GM13976 (cell line): ENCODE measurements at places on chromosomes 4 and X.
A peak's percentile ranks its signal among the peaks of the same experiment; 100 is the strongest.

DNA sequence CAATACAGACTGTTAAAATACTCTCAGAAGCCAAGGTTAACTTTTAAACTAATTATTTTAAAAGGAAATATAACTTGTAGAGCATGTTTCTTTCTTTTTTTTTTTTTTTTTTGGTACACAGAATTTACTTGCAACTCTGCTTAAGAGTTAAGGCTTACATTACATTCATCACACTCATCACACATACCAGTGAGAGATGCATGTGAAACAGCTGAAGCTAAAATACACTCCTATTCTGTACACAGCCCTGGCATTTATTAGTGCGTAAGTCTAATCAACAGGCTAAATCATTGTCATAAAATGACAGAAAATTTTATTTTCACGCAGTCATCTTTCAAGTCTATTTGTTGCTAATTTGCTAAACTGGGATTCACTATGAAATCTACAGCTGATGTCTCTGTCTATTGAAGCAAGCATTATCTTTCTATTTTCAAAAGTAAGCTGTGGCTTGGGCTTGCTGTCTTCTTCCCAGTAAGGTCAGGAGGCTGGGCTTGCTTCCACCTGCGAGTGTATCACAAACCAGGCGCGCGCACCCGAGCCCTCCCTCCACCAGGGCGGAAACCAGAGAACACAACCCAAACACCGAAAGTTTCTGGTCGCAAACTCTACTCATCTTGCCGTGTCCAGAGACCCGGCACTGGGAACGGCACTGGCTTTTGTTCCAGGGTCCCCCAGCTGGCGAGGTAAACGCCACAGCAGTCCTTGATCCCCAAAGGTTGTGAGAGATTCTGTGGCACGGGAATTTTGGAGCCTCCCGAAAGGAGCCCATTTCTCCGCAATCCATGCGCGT lies 3.9 kb downstream of the MAML3 start:
- peak; percentile 20 for DNase-seq

GRCh38 chrX:38891641-38892413 lies 90.6 kb downstream of the MID1IP1 start:
- DNase-seq = peak; percentile 37

- no peak for DNase-seq
Measured at GRCh38 chrX:7552760-7553159, 290.2 kb upstream of the VCX start.

DNA sequence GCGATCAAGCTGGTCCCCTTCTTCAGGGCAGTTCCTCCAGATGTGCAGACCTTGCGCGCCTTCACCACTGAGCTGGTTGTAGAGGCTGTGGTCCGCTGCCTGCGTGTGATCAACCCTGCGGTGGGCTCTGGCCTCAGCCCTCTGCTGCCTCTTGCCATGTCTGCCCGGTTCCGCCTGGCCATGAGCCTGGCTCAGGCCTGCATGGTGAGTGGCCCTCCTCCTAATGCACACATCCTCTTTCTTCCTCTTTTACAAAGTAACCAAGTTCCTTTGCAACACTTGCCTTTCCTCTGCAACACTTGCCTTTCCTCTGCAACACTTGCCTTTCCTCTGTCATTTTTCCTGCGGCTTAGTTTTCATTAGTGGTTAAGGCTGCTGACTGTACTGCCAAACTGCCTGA lies 1.8 kb downstream of the CCDC22 start:
- no peak for DNase-seq

DNA sequence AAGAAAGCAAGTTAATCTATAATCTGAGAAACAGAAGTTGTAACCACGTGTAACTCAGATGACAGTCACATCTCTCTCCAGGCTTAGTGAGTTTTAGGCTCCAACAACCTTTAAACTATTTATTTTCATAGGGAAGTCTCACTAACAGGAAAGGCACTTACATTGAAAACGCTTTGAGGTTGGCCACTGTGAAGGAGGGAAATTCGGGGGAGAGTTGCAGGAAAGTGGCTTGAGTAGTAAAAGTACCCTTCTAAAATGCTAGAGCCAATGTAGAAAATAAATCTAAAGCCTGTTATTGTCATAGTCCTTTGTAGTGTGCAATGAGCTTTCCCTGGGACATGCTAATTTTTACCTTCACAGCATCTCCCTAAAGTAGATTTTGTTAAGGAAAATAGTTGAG lies 995 bp upstream of the NFXL1 start:
- no peak for DNase-seq

DNA sequence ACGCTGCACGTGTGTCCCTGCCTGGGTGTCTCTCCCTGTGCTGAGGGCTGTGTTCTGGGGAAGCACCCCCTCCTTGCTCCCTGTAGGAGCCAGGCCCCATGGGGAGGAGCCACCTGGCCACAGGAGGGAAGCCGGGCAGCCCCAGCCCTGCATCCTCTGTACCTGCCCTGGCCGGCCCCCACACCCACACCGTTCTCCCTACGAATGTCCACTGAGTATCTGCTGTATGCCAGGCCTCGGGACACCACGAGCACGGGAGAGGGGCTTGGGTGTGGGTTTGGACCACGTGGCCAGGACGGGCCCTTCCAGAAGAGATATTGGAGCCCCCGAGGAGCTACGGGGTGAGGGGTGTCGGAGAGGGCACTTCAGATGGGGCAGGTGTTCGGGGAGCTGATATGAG lies 6.3 kb downstream of the FGFRL1 start:
- DNase-seq = no peak

GRCh38 chr4:55977811-55978210 lies 29.1 kb downstream of the CEP135 start:
- no peak for DNase-seq

- no peak for DNase-seq
Measured at GRCh38 chr4:94426783-94427182, 25.0 kb upstream of the PDLIM5 start.

- no peak for DNase-seq
Measured at GRCh38 chrX:14590693-14591424, 61.5 kb downstream of the GLRA2 start.

GRCh38 chr4:182093431-182093831 lies 149.8 kb upstream of the TENM3 start:
- DNase-seq = no peak

DNA sequence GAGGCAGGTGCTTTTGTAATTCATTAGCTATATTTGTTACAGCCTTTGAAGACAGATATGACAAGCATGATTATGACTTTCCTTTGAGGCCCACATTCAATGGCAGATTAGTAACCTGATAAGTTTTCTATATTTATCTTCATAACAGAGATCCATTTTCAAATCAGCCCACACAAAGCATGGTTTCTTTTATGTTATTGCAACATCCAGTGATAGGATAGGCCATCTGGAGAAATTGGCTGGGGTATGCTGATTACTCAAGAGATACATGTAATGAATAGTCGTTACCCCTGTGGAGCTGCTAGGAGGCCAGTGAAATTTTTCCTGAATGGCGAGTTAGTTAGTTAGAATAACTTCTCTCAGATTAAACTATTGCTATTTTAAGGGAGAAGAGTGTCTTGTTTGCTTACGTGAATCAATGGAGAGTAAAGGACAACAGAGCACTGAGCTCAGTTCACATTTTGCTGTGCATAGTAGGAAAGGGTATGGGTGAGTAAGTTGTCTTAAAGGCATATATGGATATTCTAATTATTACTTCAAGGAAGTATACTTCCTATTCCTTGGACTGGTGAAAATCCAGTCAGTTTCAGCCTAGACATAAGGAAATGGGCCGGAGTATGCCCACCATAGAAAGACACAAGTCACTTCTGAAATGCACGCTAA lies 79.2 kb upstream of the DKK2 start:
- DNase-seq = no peak
